ENCODE measurements at places on chromosomes 11 and 22.

- DNase-seq = no peak
Observed at GRCh38 chr11:12456651-12457579, 79.5 kb downstream of the PARVA start.

- no peak for DNase-seq
Observed at GRCh38 chr22:49551446-49551845, 276.2 kb downstream of the BRD1 start.

- no peak for DNase-seq
Observed at GRCh38 chr22:49760630-49761571, 66.8 kb downstream of the BRD1 start.

GRCh38 chr22:38655519-38656255 is 505 bp downstream of the FAM227A start:
- DNase-seq = no peak

DNA sequence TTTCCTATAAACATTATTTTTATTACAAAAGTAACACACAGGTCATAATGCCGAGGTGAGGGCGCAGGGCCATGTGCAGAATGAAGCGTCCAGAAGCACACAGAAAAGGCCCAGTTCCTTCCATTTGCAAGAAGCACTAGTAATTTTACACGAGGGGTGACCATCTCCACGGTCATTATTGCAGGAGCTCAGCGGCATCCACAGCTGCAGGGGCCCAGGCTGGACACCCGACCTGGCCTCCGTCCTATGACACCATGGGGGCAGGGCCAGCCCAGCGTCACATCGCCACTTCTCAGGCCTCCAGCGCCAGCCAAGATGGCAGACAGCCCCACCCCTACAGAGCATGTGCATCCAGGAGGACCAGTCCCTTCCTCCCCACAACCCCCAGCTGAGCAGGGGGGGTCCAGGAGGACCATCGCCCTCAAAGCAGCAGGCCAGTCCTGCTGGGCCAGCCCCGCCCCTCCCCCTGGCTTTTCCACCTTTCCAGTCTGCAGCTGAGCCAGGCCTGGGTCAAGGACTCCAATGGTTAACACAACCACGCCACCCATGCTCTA is 3.5 kb downstream of the IGF2 start:
- DNase-seq = no peak

DNA sequence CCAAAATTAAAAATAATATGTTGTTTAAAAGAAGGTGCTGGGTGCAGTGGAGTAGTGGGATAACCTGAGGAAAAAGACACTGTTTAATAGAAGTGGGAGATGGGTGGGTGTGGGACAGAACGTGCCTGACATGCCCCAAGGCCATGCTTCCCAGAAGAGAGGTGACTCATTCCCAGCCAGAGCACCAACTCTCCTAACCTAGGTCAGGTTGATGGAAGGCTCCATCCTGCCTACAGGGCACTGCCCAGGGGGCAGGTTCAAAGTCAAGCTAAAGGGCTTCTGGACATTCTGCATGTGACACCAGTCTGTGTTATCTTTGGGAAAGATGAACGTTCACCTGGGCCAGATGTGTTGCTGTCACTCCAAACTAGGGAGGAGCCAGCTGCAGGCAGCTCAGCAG is 453.1 kb downstream of the SOX6 start:
- no peak for DNase-seq

DNA sequence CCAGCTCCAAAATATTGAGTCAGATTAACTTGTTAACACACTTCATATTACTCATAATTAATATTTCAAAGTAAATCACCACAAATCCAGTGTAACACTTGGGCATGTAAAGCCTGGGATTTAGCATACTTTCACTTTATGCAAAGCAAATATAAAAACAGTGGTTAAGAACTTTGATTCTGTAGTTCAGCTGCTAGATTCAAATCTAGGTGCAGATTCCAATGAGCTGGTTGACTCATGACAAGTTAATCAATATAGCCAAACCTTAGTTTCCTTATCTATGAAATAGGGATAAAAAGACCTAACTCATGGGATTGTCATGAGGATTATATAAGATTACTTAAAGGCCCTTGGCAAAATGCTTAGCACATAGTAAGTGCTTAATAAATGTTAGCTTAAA is 45.9 kb downstream of the ARHGAP42 start:
- DNase-seq = no peak

- DNase-seq = no peak
Observed at GRCh38 chr11:66116576-66117361, 46.7 kb downstream of the PACS1 start.

- DNase-seq = no peak
Observed at GRCh38 chr11:14380947-14381561, 22.1 kb upstream of the RRAS2 start.

- DNase-seq = no peak
Observed at GRCh38 chr22:48819961-48820360, 1007.7 kb downstream of the BRD1 start.

DNA sequence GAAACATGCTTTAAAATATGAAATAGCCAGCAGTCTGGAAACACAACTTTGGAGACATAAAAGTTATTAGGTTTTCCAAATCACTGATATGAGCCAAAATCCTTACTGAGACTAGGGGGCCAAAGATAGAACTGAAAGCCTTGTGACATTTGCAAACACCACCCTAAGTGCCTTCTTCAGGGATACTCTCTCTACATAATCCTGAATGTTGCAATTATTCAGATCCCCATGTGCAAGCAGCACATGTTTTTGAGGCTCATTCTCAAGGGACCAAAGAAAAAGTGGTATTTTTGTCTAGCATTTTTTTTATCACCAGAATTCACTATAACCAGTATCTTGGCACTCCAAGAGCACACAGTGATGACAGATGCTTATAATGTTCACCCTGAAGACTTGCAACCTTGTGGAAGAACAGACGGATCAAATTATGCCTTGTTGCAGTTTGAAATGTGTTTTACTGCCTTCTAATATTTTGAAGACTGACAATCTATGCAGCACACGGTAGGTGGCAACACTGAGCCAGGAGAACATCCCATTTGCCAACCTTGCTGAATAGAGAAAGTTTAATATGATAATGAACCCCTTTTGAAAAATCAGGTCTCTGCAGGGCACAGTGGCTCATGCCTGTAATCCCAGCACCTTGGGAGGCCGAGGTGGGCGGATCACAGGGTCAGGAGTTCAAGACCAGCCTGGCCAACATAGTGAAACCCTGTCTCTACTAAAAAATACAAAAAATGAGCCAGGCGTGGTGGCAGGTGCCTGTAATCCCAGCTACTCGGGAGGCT is 78.5 kb downstream of the PLEKHA7 start:
- DNase-seq = no peak

DNA sequence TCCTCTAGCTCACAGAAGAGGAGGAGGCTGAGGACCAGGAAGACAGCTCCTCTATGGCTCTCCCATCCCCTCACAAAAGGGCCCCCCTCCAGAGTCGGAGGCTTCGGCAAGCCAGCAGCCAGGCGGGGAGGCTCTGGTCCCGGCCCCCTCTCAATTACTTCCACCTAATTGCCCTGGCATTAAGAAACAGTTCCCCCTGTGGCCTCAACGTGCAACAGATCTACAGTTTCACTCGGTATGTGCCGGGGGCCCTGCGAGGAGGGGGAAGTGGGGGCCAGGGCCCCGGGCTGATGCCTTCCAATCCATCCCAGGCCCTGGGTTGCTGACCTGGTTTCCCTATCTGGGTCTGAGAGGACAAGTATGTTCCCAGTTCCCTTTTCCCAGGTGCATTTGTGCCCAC is 7.9 kb downstream of the FOXR1 start:
- DNase-seq = no peak

DNA sequence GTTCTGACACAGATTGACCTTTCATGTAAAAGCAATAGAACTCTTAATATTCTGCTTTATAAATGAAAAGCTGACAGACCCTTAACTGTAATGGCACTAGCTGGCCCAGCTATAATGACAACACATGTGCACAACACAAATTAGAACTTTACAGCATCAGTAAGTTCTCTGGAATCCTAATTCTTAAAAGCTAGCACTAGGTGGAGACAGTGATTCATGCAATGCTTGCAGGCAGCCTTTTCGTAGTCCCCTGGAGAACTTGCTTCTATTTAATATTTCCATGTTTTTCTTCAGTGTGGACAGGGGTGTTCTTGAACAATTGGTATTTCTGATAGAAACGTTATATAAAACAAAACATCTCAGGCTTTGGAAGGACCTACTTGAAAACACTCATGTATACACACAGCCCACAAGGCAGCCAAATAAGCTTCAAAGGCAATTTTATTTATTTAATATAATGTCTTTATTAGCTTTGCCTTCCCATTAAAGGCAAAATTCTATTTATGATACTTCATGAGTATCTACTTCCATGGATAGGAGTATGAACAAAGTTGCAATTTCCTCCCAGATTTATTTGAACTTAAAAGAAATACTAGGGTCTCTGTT is 374.3 kb upstream of the MPPED2 start:
- no peak for DNase-seq

- no peak for DNase-seq
Observed at GRCh38 chr11:47399860-47400767, 8.3 kb upstream of the SLC39A13 start.

DNA sequence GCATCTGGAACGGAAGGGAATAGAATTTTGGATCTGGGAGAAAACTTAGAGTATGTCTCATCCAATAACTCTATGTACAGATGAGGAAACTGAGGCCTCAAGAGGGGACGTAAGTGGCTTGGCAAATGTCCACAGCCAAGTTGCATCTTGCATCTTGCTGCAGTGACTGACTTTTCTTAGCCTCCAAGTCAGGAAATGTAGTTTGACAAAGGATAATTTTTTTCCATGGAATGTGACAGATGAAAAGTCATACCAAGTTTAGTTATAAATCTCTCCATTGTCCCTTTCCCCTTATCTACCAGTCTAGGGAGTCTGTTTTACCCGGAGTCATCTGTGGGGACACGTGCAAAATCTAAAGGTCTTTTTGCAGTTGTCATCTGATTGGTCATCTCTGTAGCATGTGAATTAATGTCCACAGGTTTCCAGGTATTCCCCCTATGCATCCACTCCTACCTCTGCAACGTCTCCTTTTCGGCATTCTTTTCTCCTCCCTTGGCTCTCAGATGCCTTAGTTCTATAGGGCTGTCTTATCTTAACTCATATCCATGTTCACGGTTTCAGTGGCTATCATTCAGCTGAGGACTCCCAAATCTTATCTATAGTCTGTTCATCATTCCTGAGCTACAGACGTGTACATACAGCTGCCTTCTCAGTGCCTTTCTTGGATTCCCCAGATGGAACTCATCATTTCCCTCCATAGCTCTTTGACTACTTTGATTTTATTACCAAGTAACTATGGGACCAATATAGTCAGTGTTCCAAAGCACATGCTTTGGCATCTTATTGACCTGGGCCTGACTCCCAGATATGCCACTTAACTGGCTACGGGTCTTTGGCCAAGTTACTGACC is 139.5 kb upstream of the TIMP3 start:
- no peak for DNase-seq

DNA sequence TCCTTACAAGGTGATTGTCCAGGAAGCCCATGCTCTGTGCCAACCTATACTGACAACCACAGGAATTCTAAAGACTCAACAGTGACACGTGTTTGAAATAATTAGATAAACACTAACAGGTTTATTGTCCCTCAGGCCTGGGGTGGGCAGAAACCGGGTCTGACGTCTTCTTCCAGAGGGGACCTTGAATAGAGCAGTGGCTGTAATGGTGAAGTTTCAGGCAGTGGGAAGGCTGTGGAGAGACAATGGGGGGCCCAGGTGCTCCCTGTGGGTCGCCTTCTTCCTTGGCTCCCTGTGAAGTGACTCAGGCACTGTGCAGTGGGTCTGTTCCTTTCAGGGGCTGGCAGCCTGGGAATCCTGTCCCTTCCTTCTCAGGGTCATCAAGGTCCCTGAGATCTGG is 54.6 kb downstream of the OTOG start:
- DNase-seq = no peak

GRCh38 chr11:61866231-61866957 is 25.0 kb downstream of the FADS3 start:
- DNase-seq = no peak

DNA sequence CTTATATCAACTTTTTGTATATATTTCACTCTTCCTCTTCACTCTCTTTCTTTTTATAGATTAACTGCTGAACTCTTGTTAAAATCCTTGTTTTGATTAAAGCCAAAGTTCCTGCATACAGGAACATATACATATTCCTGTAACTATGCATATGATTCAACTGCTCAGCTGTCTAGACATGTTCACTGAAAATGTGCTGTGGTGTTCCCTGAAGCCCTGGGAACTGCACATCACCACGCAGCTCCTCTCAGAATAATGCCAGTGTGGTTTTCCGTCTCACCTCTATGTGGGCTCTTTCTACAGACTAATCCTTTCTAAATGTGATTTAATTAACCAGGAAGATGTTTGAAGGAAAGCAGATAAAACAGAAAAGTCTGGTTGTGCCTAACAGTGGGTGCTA is 25.6 kb upstream of the MMP12 start:
- DNase-seq = no peak

DNA sequence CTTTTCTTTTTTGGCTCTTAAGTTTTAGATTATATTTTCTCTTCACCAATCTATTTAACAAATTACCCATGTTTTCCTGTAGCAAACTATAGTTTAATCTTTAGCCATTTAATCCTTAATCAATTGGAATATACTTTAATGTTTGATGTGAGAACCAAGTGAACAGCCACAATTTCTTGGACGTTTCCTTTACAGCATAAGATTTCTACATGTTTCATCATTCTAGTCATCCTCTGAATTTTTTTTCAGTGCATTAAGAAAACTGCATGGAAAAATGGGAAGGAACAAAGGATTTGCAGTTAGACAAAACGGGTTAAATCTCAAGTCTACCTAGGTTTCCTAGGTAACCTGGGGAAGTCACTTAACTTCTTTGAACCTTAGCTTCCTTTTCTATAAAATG is 507.1 kb upstream of the CCDC90B start:
- no peak for DNase-seq

DNA sequence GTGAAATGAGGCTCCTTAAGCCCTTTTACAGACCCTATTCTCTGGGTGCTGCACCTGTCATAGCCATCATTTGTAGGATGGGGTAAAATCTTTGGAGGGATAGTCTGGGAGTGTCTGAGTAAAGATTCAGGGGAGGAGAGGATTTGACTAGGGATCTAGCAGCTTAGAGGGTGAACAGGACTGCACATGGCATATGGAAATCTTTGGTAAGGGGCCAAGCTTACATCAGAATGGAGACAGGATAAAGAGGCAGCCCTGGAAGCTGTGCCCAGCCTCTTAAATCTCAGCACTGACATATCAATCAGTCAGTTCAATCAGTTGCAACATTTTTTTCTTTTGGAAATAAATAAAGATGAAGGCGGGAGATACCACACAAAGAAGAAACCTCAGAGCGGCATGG is 301.8 kb upstream of the CADM1 start:
- no peak for DNase-seq

DNA sequence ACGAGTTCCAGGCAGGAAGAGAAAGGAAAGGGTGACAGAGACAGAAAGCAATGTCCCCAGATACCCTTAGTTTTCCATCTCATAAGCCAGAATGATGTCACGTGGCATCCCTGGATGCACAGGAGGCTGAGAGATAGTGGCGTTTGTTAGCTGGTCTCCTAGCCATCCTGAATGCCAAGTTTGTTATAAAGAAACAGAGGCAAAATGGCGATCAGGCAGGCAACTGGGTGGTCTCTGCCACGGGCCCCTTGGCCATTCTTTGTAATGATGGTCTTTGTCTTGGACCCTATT is 5.3 kb downstream of the SMIM38 start:
- no peak for DNase-seq
